Hepatic stellate cell (primary cell): ENCODE measurements at places on chromosomes 12 and 14.

- no peak for DNase-seq
These were observed 1.4 kb upstream of the BCAT1 start for GRCh38 chr12:24950231-24950834.

GRCh38 chr14:70665448-70666360, 24.0 kb downstream of the TTC9 start:
- peak; percentile 43 for DNase-seq

- DNase-seq: peak; percentile 67
These were observed 259.5 kb upstream of the E2F7 start for GRCh38 chr12:77324763-77325468.

- DNase-seq: no peak
These were observed 17.8 kb downstream of the SPTB start for GRCh38 chr14:64861916-64862315.

DNA sequence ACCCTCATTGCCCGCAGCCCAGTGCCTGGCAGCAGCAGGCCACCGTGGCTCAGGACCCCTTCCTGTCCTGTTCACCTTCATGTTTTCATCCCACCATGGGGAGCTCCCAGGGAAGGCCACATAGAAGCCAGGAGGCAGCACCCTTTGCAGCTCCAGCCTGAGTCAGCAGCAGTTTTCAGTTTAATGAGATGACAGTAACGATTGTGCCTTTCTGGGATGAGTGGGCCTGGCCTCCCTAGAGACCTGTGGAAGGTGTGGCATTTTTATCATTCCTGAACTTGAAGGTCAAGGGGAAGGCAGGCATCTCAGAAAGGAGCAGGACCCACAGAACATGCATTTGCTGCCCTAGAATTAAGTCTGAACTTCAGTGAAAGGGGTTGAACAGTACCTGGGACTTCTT, 532.8 kb downstream of the FUT8 start:
- no peak for DNase-seq

- DNase-seq: no peak
These were observed 24.4 kb upstream of the MGST1 start for GRCh38 chr12:16323010-16323409.
